A549 treated with CpdA at 1 μM for 4 hours (cell line): ENCODE measurements at places on chromosomes 1 and 21. TPM values are rescaled to one million over a fixed set of nuclear protein-coding genes. Genes with fewer than 3 reads are reported as not detected.

Gene AMPD1
- total RNA-seq: not detected in 5 replicates

Gene CRNN
- not detected in 5 replicates for total RNA-seq

Gene TNFRSF18
- 0.08 TPM in 1 of 5 replicates, not detected in the others for total RNA-seq

Gene MIER1
- total RNA-seq: 9.2 to 16.4 TPM (median 9.9 TPM) in 5 replicates

Gene MIXL1
- 0.06 to 0.24 TPM in 2 of 5 replicates, not detected in the others for total RNA-seq

Gene AIRE
- not detected in 5 replicates for total RNA-seq

Gene OPTC
- not detected in 5 replicates for total RNA-seq
